K562 (cell line): ENCODE measurements at places on chromosomes 6 and 20.

DNA sequence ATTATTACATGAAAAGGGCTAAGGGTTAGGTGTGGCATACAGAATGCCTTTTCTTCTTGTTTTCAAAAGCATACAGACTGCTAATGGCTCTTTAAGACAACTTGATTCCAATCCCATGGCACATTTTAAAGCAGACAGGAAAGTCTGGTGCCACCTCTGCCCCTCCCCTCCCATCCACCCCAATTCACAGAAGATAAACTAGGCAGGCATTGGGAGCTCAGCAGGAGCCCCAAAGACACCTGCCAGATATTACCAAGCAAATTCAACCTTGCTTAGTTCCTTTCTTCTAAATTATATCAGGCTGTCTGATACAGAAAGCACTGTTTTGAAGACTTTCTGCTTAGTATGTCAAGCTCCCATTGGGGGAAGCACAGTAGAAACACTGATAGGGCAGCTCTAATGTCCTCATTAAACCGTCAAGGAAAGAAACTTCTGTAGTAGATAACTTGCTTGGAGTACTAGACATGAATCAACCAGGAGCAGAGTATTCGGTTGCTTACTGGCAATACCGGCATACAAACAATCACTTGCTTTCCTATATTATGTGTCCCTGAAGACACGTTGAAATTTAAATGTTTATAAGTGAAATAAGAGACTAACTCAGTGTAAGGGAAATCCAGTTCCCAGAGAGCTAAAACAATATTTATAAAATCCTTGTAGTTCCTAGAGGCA lies 13.0 kb downstream of the SESN1 start:
- DNase-seq, result no peak

DNA sequence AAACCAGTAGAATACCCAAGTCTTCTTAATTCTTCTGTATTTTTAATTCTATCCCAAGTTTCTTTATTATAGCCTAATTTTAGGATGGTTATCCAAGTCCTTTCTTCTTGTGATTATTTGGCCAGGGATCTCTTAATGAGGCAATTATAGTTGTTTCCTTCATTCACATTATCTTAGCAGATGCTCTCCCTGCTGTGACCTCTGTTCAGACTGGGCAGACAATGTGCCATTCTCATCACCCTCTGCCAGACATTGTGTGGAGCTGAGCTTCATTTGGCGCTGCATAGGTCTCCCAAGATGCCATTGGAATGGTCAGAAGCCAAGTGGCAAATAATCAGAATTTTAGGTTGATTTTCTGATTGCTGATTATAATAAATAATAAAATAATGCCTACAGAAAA lies 79.4 kb downstream of the LIN28B start:
- no peak for DNase-seq

GRCh38 chr6:46794068-46794467 lies 879 bp downstream of the MEP1A start:
- no peak for DNase-seq

GRCh38 chr6:33903579-33903978 lies 99.8 kb upstream of the MLN start:
- no peak for DNase-seq

DNA sequence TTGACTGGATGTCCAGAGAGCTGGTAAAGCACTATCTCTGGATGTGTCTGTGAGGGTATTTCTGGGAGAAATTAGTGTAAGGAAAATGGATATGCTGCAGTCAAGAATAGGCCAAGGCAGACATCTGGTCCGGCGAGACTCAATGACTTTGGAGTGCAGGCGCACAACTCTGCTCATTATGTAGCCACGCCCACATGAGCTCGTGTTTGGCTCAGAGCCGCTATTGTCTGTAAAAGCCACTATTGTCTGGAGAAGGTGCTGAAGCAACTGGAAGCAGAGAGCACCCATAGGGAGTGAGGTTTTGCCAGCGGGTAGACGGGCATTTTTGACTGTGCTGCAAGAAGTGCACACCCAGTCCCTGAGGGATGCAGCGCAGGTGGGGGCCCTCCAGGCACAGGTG lies 305.0 kb upstream of the POU3F2 start:
- DNase-seq, result no peak

DNA sequence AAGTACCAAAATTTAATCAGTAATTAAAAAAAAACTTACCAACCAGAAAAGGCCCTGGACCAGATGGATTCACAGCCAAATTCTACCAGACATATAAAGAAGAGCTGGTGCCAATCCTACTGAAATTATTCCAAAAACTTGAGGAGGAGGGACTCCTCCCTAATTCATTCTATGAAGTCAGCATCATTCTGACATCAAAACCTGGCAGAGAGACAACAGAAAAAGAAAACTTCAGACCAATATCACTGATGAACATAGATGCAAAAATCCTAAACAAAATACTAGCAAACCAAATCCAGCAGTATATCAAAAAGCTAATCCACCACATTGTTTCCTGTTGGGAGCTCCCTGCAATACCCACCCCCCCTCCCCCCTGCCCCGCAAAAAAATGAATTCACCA lies at the start of gene WFDC11:
Gene WFDC11, minus strand, starts transcription at position 101 of the 400 bp plus-strand sequence. CDS start 19,639 bp downstream, outside the sequence.
- no peak for DNase-seq

GRCh38 chr6:157383471-157383870 lies 2.5 kb downstream of the ZDHHC14 start:
- DNase-seq, result no peak

- no peak for DNase-seq
Measured at GRCh38 chr6:45727819-45728449, 287.7 kb downstream of the CLIC5 start.

DNA sequence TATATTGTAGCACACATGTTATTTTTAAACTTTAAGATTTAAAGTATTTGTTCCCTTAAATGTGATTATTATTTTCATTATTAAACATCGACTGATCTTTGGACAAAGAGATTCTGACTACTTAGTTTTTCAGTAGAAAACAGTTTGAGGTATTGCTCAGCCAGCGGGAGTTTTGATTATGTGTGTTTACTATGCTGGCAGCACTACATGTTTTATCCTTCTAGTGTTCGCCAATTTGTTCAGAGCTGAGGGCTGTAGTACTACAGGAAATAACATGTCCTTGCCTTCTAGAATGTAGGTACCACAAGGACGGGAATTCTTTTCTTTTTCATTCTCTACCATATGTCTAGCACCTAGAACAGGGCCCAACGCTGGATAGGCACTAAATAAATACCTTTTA lies 11.1 kb upstream of the LCA5 start:
- DNase-seq, result no peak

GRCh38 chr20:11734431-11734830 lies 183.3 kb upstream of the BTBD3 start:
- DNase-seq, result no peak

DNA sequence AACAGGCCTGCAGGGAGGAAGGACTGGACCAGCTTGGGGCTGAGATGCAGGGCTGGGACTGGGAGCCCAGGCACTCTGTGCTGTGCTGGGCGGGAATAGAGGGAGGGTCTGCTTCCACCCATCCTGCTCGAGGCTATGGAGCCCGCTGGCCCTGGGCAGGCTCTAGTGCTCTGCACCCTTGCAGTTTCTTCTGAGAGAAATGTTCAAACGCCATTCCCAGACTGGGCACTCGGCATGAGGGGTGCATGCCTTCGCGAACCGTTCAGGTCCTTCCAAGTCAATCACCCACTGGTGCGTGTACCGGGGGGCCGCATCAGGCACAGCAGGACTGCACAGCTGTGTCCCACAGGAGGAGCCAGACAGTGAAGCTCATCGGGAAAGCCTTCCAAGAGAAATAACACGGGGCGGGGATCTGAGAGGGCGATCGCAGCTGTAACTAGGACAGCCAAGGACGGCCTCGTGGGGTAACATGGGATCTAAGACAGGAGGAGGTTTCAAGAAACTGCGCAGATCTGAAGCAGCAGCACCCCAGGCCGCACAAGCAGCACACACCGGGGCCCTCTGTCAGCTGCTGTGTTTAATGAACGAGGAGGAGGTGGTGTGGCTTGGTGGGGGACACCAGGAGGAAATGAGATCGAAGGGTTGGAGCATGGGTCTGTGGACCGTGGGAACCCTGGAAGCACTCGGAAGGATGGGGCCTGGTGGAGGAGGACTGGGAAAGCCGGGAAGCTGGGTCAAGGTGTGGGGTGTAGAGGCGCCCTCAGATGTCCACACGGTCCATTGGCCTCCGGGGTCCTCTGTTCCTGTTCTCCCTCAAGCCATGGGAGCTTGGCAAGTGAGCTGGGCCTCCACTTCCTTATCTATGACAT lies 26.1 kb upstream of the PYGB start:
- DNase-seq, result no peak

DNA sequence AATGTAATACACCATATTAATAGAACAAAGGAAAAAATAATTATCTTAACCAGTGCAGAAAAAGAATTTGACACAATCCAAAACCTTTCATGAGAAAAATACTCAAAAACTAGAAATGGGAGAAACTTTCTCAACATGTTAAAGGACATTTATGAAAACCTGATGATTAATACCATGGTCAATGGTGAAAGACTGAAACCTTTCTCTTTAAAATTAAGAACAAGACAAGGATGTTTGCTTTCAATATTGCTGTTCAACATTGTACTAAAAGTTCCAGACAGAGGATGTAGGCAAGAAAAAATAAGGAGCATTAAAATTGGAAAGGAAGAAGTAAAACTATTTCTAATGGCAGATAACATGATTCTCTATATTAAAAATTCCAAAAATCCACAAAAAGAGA lies 981.3 kb upstream of the FLRT3 start:
- no peak for DNase-seq

DNA sequence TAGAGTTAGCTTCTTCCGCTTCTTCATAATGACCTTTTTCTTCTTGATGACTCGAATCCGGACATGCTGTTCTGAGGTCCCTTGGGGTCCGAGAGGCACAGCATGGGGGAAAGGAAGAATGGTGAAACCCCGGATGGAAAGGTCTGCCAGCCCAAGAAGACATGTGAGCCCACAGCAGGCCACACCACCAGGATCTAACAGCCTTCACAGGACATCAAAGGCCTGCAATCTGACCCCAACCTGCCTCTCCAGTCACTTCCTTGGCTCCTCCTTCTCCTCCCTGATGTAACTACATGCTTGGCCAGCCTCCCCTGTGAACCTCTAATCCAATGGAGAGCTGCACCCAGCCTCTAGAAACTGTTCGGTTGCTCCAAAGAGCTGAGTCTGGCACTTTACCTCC lies 1.6 kb downstream of the CPXM1 start:
- no peak for DNase-seq

GRCh38 chr6:16805243-16805950 lies 44.1 kb upstream of the ATXN1 start:
- no peak for DNase-seq

GRCh38 chr6:15553736-15554294 lies 109.0 kb downstream of the DTNBP1 start:
- no peak for DNase-seq

DNA sequence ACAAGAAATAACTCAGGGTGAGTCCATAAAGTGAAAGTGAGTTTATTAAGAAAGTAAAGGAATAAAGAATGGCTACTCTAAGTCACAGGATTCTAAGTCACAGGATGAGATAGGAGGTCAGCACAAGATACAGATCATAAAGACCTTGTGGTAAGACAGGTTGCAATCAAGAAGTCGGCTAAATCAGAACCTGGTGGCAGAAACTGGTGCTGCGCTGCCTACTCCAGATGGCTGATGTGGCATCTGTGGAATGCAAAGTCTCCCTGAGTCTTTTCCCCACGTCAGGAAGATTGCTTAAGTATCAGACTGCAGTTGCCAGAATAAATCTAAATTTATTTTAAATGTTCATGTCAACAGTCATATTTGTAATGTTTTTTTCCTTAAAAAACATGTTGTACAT lies 10.7 kb upstream of the KCNK15 start:
- DNase-seq, result no peak

GRCh38 chr6:142773324-142773723 lies 171.7 kb downstream of the HIVEP2 start:
- DNase-seq, result no peak

DNA sequence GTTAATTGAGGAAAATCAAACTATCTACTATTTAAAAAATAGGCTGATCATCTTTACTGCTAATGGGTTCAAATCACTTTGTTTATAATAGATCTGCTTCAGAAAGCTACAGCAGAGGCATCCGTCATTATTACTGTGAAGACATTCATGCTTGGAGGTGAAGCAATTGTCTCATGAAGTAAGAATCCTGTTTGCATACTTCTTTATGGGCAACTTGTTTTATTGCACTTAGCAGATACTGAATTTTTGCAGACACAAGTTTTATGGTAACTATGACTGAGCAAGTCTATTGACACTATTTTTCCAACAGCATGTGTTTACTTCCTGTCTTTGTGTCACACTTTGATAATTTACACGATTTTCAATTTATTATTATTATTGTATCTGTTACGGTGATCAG lies 573.9 kb downstream of the RFPL4B start:
- DNase-seq, result no peak

DNA sequence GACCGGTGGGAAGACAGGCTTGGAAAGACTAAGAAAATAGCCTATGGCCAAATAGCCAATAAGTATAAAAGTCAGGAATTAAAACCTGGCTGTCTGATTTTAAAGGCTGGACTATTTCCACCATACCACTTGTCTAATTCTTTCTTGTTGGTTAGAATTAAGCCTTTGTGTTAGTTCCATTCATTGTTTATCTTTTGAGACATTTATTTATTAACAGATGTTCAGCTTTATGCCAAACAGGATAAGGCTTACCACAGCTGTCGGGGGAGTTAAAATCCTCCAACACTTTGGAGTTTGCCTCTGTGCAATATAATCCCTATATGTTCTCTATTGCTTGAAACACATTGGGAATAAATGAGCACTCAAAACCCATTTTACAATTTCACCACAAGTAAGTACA lies 208.3 kb downstream of the TMEM200A start:
- DNase-seq, result no peak

- no peak for DNase-seq
Measured at GRCh38 chr20:15930311-15931305, 642.6 kb downstream of the KIF16B start.

DNA sequence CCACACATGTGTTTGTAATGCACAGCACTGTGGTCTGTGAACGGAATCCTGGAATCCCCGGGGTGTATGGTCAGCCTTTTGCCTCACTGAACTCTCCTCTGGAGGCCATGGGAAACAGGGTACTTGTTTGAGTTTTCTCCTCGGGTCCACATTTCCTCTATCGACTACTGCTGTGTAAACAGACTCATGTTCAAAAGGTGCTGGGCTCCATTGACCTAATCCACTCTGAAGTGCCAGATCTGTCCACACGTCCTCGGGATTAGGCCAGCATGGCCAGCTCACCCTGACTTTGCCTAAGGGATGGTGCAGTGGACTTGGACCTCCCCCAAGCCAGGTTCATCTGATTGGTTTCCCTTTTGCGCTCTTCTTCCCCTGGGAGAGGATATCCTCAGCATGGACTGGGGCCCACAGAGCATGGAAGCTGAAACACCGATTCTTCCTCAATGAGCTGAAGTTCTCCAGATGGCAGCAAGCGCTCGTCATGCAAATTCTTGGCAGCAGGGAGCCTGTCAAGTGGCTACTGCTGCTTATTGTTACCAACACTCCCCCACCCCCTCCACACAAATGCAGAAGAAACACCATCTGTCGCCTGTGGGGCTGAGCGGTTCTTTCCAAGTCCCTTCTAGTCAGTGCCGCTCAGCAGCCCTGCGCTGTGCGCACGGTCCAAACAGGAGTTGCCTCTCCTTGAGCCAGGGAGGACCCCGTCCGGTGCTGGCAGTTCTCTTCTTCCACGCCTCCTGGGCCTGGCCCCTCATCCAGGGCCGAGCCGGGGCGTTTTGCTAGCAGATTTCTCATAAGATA lies 292.6 kb upstream of the MARCKS start:
- no peak for DNase-seq

GRCh38 chr6:2862712-2863181 lies 21.1 kb upstream of the SERPINB1 start:
- DNase-seq, result no peak
